Hippocampal formation (tissue), 2 donors: ENCODE measurements at places on chromosomes 4 and X.

- peak; percentile 8 for DNase-seq
Measured at GRCh38 chr4:42816189-42816879, 76.2 kb upstream of the GRXCR1 start.

DNA sequence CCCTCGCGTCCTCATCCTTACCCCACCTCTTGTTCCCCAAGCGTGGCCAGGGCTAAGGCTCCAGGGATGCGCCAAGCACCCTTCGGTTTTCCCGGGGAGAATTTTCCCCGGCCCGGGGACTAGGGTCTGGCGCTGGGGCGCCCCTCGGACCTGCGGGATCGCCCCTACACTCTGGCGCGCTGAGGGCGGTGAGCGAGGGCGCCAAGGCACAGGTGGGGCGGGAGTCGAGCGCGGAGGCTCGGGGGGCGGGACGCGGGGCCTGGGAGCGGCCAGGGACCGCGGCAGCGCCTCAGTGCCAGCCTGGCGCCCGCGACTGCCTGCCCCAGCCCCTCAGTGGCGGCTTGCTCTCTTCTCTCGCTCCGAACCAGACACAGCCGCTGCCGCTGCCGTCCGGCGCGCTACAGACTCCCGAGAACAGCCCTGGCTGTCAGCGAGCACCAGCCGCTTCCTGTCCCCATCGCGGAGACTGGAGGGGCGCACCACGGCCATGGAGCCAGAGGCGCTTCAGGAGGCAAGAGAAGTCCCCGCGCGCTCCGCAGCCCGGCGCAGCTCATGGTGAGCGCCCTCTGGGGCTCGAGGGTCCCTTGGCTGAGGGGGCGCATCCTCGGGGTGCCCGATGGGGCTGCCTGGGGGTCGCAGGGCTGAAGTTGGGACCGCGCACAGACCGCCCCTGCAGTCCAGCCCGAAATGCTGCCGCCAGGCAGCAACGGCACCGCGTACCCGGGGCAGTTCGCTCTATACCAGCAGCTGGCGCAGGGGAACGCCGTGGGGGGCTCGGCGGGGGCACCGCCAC is at the start of gene DRD5:
Gene DRD5, plus strand, starts transcription at position 292 of the 793 bp plus-strand sequence. Its CDS starts 396 bp downstream, at position 688.
- no peak for DNase-seq

DNA sequence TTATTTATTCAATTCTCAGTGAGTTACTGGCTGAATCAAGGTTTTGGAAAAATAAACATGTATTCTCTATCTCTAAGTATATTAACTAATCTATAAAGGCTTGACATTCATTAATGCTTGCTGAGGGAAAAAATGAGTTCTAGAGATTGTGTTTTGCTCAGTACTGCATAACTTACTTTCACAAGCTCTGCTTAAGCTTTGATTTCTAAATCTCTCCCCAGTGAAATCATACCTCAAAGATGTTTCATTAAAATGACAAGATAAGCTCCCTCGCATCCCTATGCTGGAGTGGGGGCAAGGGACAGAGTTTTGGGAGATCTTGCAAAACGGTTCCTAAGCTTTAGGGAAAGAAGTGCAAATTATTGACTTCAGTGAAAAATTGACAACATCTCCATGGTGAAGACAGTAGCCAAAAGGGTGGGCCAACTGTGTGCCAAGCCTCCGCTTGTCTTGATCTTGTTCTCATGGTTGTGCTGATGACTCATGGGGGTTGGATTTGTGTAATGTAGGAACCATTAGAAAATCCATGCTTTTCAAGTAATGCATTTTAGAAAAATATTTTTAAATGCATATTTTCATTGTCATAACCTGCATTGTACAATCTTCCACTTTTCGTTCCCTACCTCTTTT is 521.4 kb downstream of the RPA4 start:
- DNase-seq, result no peak

- no peak for DNase-seq
Measured at GRCh38 chr4:150237110-150237872, 159.0 kb downstream of the DCLK2 start.

- DNase-seq, result no peak
Measured at GRCh38 chr4:80986011-80986410, 44.5 kb upstream of the BMP3 start.

DNA sequence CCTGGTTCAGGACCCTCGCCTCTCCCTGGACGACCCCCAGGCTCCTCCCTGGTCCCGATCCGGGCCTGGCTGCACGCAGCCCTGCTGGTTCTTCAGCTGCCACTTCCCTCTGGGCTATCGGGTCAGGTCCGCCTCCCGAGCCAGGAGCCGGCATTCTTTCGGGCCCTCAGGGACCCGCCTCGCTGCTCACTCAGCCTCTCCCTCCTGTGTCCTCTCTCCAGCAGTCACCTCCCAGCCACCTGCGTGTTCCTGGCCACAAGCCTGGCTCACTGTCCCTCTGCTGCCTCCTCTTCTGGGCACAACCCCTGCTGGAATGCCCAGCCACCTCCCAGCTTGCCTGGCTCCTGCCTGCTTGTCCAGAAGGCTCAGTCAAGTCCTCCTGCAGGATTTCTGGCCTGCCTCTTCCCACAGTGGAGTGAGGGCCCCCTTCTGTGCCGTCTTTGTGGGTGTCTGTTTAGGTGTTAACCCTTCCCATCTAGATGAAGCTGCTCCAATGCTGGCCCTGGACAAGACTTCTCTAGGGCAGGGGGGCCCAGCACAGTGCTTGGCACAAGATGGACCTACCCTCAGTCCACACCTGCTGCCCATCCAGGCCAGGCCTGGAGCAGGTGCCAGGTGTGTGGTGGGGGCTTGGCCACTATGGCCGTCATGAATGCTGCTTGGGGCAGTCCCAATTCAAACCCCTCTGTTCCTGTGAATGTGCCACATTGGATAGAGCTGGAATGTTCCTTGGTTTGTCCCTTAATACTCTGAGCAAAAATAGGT is 2.2 kb downstream of the WFS1 start:
- no peak for DNase-seq

- DNase-seq, result no peak
Measured at GRCh38 chrX:138191998-138192397, 519.5 kb downstream of the FGF13 start.

GRCh38 chrX:154548028-154548316 is 552 bp downstream of the IKBKG start:
- no peak for DNase-seq

- DNase-seq, result no peak
Measured at GRCh38 chrX:16311671-16312070, 144.4 kb downstream of the MAGEB17 start.

- no peak for DNase-seq
Measured at GRCh38 chr4:184756399-184756798, 22.5 kb upstream of the CENPU start.

- DNase-seq, result no peak
Measured at GRCh38 chrX:10083809-10084208, 73.0 kb upstream of the CLCN4 start.

DNA sequence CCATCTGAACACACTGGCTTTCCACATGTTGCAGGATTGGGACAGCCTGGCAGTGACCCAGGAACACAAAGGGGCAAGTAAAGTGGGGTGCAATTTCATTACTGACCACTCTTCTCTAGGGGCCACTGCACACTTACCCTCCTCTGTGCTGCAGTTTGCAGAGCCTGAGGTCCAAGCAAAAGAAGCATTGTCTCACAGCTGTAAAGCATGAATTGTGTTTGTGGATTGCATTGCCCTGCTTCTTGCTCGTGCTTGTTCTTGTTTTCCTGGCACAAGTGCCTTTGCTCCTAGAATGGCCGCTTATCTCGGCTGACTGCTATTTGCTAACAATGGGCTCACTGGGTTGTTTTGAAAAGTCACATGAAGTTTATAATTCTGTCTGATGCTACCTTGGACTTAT is 209.1 kb upstream of the JADE1 start:
- DNase-seq, result peak; percentile 54

GRCh38 chrX:46620505-46620904 is 46.9 kb downstream of the CHST7 start:
- DNase-seq, result no peak

DNA sequence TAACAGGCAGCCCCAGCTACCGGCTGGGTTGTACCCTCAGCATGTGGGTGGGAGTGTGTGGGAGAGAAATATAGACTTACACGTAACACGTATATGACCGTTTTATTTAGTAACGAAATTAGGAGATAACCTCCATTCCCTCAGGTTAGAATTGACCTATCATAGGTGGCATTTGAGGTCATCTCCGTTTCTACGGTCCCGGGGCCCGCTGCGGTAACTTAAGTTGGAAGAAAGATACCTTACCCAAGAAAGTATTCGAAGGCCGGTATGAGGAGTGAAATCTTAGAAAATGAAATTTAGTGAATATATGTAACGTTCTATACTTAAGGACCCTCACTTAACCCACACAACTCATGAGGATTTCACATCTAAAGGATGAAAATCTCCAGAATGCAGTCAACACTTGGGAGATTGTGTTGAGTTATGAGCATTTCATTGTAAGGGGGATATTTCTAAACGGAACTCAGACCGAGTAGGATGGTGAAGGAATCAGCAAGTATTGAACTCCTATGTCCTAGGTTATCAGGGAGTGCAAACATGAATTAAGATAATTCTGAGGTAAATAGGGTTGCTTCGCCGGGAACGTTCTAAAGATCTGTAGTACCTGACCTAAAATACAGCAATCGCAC is 891 bp downstream of the CISD2 start:
- no peak for DNase-seq

DNA sequence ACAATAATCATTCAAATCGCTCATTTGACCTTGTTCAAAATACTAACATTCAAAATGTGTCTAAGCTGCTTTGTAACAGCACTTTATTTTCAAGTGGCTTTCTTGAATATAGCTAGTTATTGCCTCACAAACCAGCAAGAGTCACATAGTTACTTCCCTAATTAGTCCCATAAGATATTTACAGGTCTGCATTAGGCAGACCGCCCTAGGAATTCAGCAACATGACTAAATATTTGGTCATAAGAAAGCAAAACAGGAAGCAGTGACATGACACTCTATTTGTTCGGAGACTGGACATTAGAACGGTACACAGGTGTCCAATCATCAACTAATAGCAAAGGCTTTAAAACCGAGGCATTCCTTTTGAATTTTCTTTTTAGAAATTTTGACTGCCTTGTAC is 262.0 kb downstream of the COL25A1 start:
- no peak for DNase-seq

GRCh38 chr4:16583764-16584163 is 314.7 kb downstream of the LDB2 start:
- DNase-seq, result no peak
